ENCODE measurements at places on chromosomes 5 and 9. TPM values are rescaled to one million over a fixed set of nuclear protein-coding genes. Genes with fewer than 3 reads are reported as not detected.

- peaks cover 7% of the 10 kb centered on the region for H3K4me1 ChIP-seq
- peaks cover 4% of the 10 kb centered on the region for H3K36me3 ChIP-seq
- no peak for DNase-seq
- no peak overlapping the region for H3K4me3 ChIP-seq
These were observed 13.4 kb downstream of the TNFSF15 start for GRCh38 chr9:114792396-114792795.

Gene ECSCR
- total RNA-seq = not detected

Gene NDOR1
- 20.5 TPM for total RNA-seq

DNA sequence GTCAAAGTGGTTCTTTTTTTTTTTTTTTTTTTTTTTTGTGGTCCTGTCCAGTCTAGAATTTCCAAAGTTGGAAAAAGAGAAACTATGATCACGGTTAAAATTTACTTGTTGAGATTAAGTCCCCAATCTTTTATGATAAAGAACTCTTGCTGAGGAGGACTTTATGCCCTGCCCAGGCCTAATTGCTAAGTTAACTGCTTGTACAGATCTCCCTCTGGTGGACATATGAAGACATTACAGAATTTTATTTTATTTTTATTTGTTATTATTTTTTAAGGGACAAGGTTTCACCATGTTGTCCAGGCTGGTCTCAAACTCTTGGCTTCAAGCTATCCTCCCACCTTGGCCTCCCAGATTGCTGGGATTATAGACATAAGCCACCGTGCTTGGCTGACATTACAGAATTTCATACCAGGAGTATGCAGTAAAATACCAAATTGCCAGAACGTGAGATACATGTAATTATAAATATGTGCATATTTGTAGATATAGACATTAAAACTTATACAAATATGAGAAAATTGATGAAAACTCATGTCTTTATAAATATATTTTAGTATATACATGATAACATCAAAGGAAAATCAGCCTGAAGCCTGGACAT lies 91.2 kb downstream of the RFK start:
- H3K36me3 ChIP-seq = no peaks in the 10 kb centered on the region
- no peak for DNase-seq
- no peak overlapping the region for H3K27ac ChIP-seq
- H3K27me3 ChIP-seq = peaks cover 9% of the 10 kb centered on the region

Gene SMC5
- total RNA-seq = 30.6 TPM

GRCh38 chr9:108652851-108653250 lies 202.9 kb downstream of the ACTL7B start:
- H3K4me1 ChIP-seq = no peaks in the 10 kb centered on the region
- H3K36me3 ChIP-seq = no peaks in the 10 kb centered on the region
- no peak for DNase-seq
- H3K27me3 ChIP-seq = peaks cover 57% of the 10 kb centered on the region

DNA sequence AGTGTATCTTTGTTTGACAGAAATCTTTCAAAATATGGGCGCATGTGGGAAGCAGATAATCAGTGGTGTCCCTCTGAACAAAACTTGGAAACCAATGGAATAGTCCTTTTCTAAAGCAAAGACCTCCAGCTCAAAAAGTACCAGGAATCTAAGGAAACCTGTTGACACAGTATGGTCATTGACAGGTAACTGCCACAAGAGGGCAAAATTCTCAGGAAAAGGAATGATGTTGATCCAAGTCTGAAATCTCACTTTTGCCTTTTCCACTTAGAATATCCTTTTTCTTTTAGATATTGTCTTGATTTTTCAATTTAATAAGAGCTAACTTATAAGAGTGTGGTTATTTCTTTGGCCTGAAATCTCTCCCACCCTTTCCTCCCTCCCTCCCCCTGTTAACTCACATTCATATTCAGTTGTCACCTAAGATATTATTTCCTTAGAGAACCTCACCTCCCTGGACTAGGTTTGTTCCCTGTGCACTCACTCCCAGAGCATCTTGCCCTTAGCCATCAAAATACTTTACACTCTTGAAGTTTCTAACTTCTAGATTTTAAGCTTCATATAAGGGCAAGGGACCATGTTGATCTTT lies 59.0 kb upstream of the BARX1 start:
- H3K4me3 ChIP-seq = no peak overlapping the region
- H3K27me3 ChIP-seq = peaks cover 12% of the 10 kb centered on the region
- H3K36me3 ChIP-seq = no peaks in the 10 kb centered on the region
- no peak overlapping the region for H3K27ac ChIP-seq
- peaks cover 20% of the 10 kb centered on the region for H3K4me1 ChIP-seq
- no peak for DNase-seq

Gene LCN6
- not detected for total RNA-seq

- peaks cover 5% of the 10 kb centered on the region for H3K4me1 ChIP-seq
- H3K4me3 ChIP-seq = no peak overlapping the region
- H3K27me3 ChIP-seq = peaks cover 30% of the 10 kb centered on the region
- DNase-seq = no peak
- no peaks in the 10 kb centered on the region for H3K36me3 ChIP-seq
These were observed 484.8 kb downstream of the ZSWIM6 start for GRCh38 chr5:61816585-61817450.

GRCh38 chr5:148778882-148779281 lies 47.5 kb upstream of the ADRB2 start:
- H3K27me3 ChIP-seq = peaks cover under 1% of the 10 kb centered on the region
- H3K27ac ChIP-seq = no peak overlapping the region
- H3K36me3 ChIP-seq = no peaks in the 10 kb centered on the region
- DNase-seq = no peak

- peaks cover 2% of the 10 kb centered on the region for H3K4me1 ChIP-seq
- H3K4me3 ChIP-seq = no peak overlapping the region
- no peak overlapping the region for H3K27ac ChIP-seq
- no peaks in the 10 kb centered on the region for H3K36me3 ChIP-seq
These were observed 184.4 kb upstream of the IER5L start for GRCh38 chr9:129362287-129363000.

Gene EIF4E1B
- not detected for total RNA-seq

DNA sequence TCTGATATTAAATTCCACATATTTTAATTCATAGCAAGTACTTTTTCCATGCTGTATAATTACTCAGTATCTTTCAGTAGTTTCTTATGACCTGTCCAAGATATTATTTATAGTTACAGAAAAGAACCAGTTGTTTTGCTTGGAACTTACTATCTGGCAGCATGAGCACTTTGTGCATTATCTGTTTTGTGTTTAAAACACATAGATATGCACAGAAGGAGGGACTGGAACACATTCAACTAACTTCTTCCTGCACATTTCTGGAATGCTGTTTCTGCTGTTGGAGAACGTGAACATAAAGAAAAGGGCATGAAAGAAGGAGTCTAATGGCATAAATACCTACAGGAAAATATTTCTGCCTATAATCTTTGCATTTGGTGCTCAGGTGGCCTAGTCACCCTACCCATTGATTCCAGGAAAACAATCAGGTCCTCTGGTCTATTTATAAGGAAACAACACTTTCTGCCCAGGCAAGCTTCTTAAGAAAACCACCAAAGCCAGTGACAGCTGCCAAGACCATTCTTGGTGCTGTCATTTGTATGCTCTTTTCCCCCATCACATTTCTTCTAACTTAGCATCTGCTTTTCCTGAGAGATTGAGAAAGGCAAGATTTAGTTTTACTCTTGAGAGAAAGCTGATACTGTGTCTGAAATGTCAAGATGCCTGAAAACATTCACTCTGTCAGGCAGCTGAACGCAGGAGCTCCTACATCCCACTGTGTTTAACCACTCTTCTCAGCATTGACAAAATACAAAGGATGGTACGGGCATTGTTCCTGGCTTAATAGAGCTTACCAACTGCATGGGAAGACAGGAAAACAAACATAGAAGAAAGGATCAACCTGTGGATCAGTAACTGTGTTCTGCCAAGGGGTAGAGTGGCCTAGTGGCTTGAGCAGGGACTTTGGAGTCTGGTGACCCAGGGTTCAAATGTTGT lies 40.3 kb downstream of the RAB3C start:
- H3K27ac ChIP-seq = no peak overlapping the region
- no peak for DNase-seq
- H3K27me3 ChIP-seq = peaks cover 17% of the 10 kb centered on the region
- no peak overlapping the region for H3K4me3 ChIP-seq
- H3K4me1 ChIP-seq = no peaks in the 10 kb centered on the region

- H3K36me3 ChIP-seq = peaks cover 15% of the 10 kb centered on the region
- H3K4me1 ChIP-seq = peaks cover 5% of the 10 kb centered on the region
- H3K27ac ChIP-seq = no peak overlapping the region
- DNase-seq = no peak
- H3K4me3 ChIP-seq = no peak overlapping the region
- H3K27me3 ChIP-seq = no peaks in the 10 kb centered on the region
These were observed 53.7 kb downstream of the IPO11 start for GRCh38 chr5:62465985-62466925.

GRCh38 chr5:32780508-32780919 lies 69.4 kb downstream of the NPR3 start:
- peak overlapping the region; percentile 93 for H3K27ac ChIP-seq
- peak overlapping the region; percentile 44 for H3K4me3 ChIP-seq
- no peaks in the 10 kb centered on the region for H3K27me3 ChIP-seq
- peaks cover 37% of the 10 kb centered on the region for H3K36me3 ChIP-seq

GRCh38 chr5:168162464-168162863 lies 129.0 kb upstream of the WWC1 start:
- H3K4me1 ChIP-seq = no peaks in the 10 kb centered on the region
- H3K27ac ChIP-seq = no peak overlapping the region
- no peaks in the 10 kb centered on the region for H3K36me3 ChIP-seq
- H3K4me3 ChIP-seq = no peak overlapping the region
- H3K27me3 ChIP-seq = peaks cover 7% of the 10 kb centered on the region

DNA sequence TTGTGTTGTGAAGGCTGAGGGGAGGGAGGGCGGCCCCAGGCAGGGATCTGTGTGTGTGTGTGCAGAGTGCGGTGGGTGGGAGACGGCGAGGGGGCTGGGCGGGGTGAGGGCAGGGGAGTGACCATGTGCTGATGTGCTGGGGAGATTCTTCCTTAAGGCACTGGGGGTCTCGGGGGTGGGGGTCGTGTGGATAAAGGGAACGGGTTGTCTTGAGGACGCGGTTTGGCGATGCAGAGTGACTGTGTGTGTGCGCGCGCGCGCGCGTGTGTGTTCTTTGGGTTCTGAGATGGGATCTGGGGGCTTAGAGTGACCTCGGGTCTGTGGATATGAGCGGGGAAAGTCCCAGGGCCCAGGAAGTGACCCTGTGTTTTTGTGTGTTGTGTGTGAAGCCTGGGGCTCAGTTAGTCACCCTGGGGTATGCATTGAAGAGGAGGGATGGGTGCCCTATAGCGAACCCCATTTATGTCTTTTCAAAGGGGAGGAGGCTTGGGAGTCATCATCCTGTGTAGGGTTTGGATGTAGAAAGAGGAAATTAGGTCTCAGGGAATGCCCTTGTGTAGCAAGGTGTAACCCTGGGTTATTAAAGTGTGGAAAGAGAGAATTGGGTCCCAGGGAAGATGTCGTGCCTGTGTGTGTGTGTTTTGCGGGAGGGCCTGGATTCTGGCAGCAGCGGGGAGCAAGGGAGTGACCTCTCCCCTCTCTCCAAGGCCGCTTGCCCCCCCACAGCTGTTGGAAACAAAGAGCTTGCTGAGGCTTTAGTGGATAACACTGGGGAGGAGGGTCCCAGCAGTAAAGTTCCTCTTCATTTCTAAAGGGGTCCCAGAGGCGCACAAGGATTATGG lies 1.4 kb downstream of the TMEFF1 start:
- no peaks in the 10 kb centered on the region for H3K36me3 ChIP-seq
- peaks cover 12% of the 10 kb centered on the region for H3K4me1 ChIP-seq
- H3K4me3 ChIP-seq = peak overlapping the region; percentile 71
- H3K27me3 ChIP-seq = no peaks in the 10 kb centered on the region

DNA sequence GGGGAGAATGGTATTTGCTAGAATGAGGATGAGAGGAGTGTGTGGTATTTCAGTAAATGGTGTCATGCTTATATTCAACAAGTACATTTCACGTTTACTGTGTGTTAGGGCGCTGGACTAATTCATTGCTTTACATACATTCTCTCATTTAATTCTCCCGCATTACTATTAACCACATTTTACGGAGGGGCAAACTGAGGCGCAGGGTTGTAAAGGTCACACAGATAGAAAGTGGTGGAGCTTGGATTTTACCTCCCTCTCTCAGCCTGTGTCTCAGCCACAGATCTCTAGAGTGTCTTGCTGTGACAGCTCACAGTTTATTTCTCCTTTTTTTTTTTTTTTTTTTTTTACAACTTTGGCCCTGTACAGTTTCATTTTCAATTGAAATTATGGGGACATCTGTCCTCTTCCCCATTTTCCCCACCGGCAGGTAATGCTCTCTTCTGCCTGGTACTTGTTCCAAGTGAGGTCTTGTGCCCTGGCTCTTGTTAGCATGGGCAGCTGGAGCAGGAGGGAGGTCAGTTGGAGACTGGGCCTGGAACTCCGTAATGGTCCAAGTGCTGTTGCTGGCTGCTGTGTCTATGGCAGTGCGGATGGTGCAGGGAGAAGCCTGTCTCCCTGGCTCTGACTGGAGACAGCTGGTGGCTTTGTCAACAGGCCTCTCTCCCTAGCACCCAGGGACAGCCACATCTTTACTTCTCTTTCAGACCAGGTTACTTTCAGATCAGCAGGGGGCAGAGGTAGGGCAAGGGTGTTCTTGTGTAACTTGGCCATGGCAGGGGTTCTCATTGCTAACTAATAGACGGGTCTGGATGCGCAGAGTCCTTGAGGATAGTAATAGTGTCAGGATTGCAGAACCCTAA lies 20.5 kb upstream of the NDST1 start:
- peaks cover 64% of the 10 kb centered on the region for H3K4me1 ChIP-seq
- peak overlapping the region; percentile 73 for H3K4me3 ChIP-seq
- peak overlapping the region; percentile 73 for H3K27ac ChIP-seq
- no peak for DNase-seq
- no peaks in the 10 kb centered on the region for H3K36me3 ChIP-seq
- no peaks in the 10 kb centered on the region for H3K27me3 ChIP-seq

DNA sequence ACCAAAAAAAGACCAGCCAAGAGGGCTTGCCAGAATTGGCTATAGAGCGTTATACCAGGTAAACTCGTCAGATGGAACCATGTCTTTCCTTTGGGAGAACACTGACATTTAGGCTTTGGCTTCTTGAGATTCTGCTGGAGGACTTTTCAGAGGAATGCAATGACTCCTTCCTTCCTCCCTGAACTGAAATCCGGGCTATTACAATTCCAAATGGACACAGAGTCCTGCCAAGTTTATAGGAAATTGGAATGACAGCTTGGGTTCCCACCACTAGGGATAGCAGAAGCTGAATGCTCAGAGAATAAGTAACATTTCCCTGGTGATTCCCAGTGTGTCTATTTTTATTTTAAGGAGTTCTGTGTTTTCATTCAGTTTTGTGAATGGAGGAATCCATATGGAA lies 143.0 kb downstream of the FGF1 start:
- DNase-seq = no peak
- peak overlapping the region; percentile 14 for H3K27ac ChIP-seq
- H3K4me3 ChIP-seq = no peak overlapping the region
- peaks cover 54% of the 10 kb centered on the region for H3K4me1 ChIP-seq

GRCh38 chr9:20394969-20395368 lies 227.3 kb downstream of the MLLT3 start:
- no peaks in the 10 kb centered on the region for H3K27me3 ChIP-seq
- H3K36me3 ChIP-seq = peaks cover 5% of the 10 kb centered on the region
- no peak overlapping the region for H3K4me3 ChIP-seq

DNA sequence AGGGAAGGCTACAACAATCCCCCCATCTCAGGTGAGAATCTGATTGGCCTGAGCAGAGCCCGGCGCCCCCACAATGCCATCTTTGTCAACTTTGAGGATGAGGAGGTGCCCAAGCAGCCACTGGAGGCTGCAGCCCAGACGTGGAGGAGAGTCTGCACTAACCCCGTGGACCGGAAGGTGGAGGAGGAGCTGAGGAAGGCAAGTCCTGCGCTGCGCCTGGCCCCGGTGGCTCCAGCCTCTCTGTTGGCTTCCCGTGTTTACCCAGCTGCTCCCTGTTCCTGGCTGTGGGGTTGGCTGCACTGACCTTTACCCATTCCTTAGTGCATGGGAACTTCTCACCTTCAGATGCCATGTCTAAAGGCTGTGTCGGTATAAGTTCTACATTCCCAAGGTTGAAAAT lies 11.0 kb upstream of the CEL start:
- peaks cover 28% of the 10 kb centered on the region for H3K4me1 ChIP-seq
- H3K4me3 ChIP-seq = no peak overlapping the region
- H3K27me3 ChIP-seq = no peaks in the 10 kb centered on the region

All from osteocyte (in vitro differentiated cells).